Stimulated activated CD4-positive, alpha-beta T cell treated with anti-CD3 and anti-CD28 coated beads, Interleukin-1b, Interleukin-23, amount 100 ng/mL, for 1 hour (primary cell): ENCODE measurements at places on chromosomes 1 and 21.
A peak's percentile ranks its signal among the peaks of the same experiment; 100 is the strongest.

GRCh38 chr1:55559161-55559611 lies 344.0 kb upstream of the USP24 start:
- DNase-seq = no peak

DNA sequence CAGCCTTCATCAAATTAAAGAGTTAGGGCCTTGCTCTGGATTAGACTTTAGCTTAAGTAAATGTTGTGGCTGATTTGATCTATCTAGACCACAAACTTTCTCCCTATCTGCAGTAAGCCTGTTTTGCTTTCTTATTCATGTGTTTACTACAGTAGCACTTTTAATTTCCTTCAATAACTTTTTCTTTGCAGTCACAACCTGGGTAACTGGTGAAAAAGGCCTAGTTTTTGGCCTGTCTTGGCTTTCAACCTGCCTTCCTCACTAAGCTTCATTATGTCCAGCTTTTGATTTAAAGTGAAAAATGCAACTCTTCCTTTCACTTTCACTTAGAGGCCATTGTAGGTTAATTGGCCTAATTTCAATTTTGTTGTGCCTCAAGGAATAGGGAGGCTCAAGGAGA lies 12.5 kb upstream of the LPGAT1 start:
- DNase-seq = no peak

- DNase-seq = peak; percentile 46
Observed at GRCh38 chr1:28369371-28370238, at the start of gene PHACTR4. Gene PHACTR4, plus strand, starts transcription at chr1:28369740. Its CDS starts 37,708 bp downstream, at chr1:28407448.

- no peak for DNase-seq
Observed at GRCh38 chr1:91311672-91312071, 93.0 kb downstream of the HFM1 start.
